Cardiac septum (tissue), 1 donor: ENCODE measurements at places on chromosomes 1 and 21. TPM values are rescaled to one million over a fixed set of nuclear protein-coding genes. Genes with fewer than 3 reads are reported as not detected.
A peak's percentile ranks its signal among the peaks of the same experiment; 100 is the strongest.

Gene C1orf210
- total RNA-seq = not detected

- no peak for DNase-seq
Observed at GRCh38 chr1:200035956-200036618, 8.6 kb downstream of the NR5A2 start.

DNA sequence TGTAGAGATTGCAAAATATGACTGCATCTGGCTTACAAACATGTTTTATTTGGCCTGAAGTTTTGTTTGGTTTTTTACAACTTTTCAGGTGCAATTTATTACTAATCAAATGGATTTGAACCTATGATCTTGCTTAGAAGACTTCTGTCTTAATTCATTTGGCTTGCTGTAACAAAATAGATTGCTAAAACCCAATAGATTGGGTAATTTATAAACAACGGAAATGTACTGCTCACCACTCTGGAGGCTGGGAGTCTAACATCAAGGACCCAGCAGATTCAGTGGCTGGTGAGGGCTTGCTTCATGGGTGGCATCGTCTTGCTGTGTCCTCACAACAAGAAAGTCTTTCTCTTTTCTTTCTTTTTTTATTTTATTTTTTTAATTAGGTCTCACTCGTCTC is 72.9 kb downstream of the LBR start:
- DNase-seq = no peak

Gene DDR2
- total RNA-seq = 20.0 TPM

DNA sequence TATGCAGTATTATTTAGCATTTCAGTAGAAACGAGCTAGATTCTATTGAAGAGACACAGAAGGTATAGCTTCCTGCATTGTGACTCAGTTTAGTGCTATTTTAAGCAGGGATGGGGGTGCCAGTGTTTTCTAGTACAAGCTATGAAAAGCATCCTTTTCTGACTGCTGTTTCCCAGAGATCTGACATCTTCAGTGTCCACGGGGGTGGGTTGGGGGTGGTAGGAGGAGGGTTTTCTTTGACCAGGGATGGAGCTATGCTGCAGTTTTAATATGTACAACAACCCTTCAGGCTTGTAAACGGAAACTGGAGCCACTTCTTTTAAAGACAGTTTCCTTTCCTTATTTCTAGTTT is 2.7 kb upstream of the NEGR1 start:
- no peak for DNase-seq

DNA sequence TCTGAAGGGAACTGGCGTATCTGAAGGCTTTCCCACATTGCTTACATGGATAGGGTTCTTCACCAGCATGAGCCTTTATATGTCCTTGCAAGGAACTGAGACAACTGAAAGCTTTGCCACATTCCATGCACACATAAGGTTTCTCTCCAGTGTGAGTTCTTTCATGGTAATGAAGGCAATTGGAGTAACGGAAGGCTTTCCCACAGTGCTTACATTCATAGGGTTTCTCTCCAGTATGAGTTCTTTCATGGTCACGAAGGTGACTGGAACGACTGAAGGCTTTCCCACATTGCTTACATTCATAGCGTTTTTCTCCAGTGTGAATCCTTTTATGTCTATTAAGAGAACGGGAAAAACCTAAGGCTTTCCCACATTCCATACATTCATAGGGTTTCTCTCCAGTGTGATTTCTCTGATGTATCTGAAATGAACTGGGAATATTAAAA is 15.0 kb downstream of the ZNF124 start:
- DNase-seq = no peak

DNA sequence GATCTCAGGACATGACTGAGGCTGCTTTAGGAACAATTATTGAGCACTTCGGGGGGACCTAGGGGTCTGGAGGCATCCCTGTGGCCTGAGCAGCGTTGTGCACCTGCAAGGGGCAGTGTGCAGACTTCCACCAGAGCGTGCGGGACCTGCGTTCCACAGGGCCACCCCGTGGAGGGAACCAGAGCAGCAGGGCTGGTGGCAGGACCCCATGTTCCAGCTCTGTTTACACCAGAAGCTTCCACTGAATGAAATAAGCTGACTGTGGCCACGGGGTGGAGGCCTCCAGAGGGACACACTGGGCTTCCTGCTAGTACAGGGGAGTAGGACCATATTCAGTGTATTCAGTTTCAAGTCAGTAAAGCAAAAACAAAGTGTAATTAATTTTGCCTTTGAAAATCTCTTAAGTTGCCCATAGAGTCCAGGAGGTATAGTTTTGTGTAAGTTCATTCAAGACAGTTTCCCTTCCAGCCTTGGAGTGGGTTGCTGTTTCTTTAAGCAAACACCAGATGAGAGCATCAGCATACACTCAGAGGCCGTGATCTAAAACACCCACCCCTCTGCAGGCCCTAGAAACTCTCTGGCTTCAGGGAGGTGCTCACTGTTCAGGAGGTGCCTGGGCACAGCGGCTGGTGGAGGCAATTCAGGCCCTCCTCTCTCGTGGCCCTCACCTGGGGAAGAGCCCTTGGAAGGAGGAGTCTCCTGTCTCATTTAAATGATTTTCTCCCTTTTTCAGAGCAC is 16.6 kb downstream of the SLC1A7 start:
- no peak for DNase-seq

Gene DCDC2B
- total RNA-seq = not detected

- no peak for DNase-seq
Observed at GRCh38 chr1:212752252-212752933, 39.2 kb downstream of the NSL1 start.

- no peak for DNase-seq
Observed at GRCh38 chr1:28064064-28064463, 24.3 kb downstream of the EYA3 start.

DNA sequence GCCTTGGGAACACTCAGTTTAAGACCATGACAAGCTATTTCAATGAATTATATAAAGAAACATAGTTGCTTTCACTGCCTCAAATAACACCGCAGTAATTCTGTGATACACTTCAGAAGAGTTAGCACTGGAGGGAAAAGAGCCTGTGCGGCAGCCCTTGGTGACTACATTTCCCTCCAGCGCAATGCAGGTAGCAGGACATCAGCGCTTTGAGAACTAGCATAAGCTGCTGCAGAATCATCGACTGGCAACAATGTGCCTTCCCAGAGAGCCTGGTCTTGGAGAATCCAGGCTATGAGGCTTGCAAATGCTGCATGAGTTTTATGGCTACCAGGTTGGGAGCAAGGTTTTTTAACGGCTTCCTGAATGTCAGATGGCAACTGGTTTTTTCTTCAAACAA is 7.5 kb downstream of the NRIP1 start:
- DNase-seq = no peak

Gene RPE65
- total RNA-seq = 0.13 TPM

- no peak for DNase-seq
Observed at GRCh38 chr1:228490120-228491078, 3.2 kb downstream of the RNF187 start.

- DNase-seq = peak; percentile 75
Observed at GRCh38 chr1:6743189-6744101, 41.8 kb upstream of the CAMTA1 start.

GRCh38 chr1:11042995-11043874 is 3.8 kb downstream of the MASP2 start:
- DNase-seq = no peak

DNA sequence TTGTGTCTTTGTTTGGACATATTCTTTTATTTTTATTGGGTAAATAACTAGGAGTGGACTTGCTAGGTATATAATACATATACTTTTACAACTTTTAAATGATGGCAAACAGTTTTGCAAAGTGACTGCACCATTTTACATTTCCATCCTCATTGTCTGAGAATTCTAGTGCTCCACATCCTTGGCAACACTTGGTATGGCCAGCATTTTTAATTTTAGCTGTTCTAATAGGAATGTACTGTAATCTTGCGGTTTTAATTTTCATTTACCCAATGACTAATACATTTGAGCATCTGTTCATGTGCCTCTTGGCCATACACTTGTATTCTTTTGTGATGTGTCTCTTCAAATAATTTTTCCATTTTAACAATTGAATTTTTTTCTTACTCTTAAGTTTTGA is 37.0 kb upstream of the ATP6V1G3 start:
- no peak for DNase-seq

Gene IGSF3
- 5.2 TPM for total RNA-seq

DNA sequence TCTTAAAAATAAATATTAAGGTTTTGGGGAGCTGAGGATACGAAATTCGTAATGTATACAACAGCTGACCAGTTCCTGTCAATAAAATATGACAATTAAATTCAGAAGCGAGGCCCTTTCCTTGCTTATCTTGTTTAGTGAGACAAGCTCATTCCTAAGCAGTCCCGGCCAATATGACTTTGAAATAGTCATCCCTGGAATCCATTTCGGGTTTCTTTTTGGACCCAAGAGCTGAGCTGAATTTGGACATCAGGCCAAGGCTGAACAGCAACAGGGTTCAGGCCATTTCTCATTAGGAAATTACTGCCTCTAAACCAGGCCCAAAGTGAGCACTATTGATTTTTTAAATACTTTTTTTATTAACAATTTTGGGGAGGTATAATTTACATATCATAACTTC is 17.3 kb upstream of the FMN2 start:
- no peak for DNase-seq

Gene ZNF281
- 8.5 TPM for total RNA-seq

GRCh38 chr1:223235091-223235490 is 92.0 kb upstream of the TLR5 start:
- no peak for DNase-seq
